ENCODE measurements at places on chromosomes 4 and X. TPM values are rescaled to one million over a fixed set of nuclear protein-coding genes. Genes with fewer than 3 reads are reported as not detected.

Gene NSUN7
- 26.5 TPM for total RNA-seq

Gene CTPS2
- 67.8 TPM for total RNA-seq

Gene KLHL15
- 25.8 TPM for total RNA-seq

Gene HPGDS
- total RNA-seq: 0.21 TPM

Gene CLNK
- total RNA-seq: not detected

Gene NXF2B
- total RNA-seq: 0.11 TPM

Gene CXCR3
- not detected for total RNA-seq

Gene NAP1L3
- 41.3 TPM for total RNA-seq

Gene ANOS1
- 70.8 TPM for total RNA-seq

Gene CTAG2
- not detected for total RNA-seq

Gene CLCN4
- 4.3 TPM for total RNA-seq

- DNase-seq: peak; percentile 75
Observed at GRCh38 chr4:2954358-2955185, 8.6 kb downstream of the NOP14 start.

DNA sequence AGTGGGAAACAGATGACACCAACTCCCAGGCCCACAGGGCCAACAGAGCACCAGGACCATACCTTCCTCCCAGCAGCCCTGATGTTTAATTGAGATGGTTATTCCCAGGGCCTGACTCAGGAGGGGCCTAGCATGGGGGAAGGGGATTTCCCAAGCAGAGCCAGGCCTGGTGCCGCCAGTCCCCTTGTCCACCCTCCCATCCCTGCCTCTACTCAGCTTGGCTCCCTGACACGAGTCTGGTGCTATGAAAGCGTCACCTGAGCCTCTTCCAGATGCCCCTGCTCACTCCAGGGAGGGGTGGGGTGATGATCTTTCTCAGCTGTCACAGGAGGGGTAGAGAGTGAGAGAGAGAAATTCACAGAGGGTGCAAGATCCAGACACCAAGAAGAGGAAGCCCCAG is 72.7 kb downstream of the EFNB1 start:
- DNase-seq: no peak

- DNase-seq: no peak
Observed at GRCh38 chr4:87227751-87228151, 7.3 kb upstream of the KLHL8 start.

- no peak for DNase-seq
Observed at GRCh38 chr4:19924761-19925160, 326.9 kb upstream of the SLIT2 start.

DNA sequence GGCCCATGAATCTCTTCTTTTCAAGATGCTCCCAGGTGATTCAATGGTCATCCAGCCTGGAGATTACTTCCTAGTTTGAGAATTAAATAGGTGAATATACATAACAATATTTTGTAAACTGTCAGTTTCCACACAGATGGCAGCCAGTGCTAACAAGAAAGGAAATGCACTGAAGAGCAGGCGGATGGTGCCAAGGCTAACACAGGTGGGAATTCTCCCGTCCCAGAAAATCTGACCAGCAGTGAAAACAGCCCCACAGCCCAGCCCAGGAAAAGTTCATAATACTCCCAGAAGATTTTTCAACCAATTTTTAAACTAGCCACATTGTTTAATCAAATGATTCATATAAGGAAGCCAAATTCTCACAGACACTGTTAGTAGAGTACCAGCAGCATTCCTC is 387.2 kb upstream of the GATB start:
- no peak for DNase-seq

GRCh38 chr4:152831416-152831815 is 51.7 kb downstream of the ARFIP1 start:
- no peak for DNase-seq

DNA sequence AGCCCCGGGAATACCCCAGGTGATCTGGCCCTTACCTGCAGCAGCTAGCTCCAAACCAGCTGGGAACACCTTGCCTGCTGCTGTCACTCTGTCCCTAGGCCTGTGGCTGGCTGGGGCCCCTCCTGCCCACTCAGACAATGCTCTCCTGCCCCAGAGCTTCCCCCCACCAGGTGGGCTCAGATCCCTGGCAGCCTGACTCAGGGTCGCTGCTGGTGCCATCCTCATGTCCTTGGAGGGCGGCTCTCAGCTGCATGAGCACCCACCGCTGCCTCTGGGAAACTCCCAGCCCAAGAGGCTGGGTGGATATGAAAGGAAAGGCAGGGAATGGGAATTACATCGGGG is 15.8 kb downstream of the C4orf50 start:
- DNase-seq: no peak

GRCh38 chr4:120051253-120051652 is 15.4 kb downstream of the MAD2L1 start:
- no peak for DNase-seq

- DNase-seq: no peak
Observed at GRCh38 chrX:115047181-115047580, 29.8 kb upstream of the IL13RA2 start.

GRCh38 chrX:112827292-112827903 is 13.2 kb downstream of the AMOT start:
- DNase-seq: no peak

- DNase-seq: no peak
Observed at GRCh38 chrX:16251782-16252181, 84.5 kb downstream of the MAGEB17 start.

DNA sequence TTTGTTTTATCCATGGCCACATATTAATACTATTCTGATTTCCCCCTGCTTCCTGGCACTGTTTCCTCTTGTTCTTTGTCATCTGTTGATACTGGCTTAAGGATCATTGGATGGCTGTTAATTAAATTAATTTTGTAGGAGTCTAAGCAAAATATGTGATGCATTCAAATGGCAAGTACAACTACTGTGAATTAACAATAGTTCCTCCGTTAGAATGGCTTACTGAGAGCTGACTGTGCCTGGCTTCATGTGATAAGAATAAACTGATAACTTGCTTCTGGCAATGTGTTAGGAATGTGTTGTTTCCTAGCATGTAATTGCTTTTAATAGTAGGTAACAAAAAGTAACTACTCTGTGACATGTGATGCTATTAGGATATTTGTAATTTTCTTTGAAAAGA is 98.5 kb downstream of the RPA4 start:
- no peak for DNase-seq

- no peak for DNase-seq
Observed at GRCh38 chr4:13261486-13262257, 222.5 kb downstream of the RAB28 start.

DNA sequence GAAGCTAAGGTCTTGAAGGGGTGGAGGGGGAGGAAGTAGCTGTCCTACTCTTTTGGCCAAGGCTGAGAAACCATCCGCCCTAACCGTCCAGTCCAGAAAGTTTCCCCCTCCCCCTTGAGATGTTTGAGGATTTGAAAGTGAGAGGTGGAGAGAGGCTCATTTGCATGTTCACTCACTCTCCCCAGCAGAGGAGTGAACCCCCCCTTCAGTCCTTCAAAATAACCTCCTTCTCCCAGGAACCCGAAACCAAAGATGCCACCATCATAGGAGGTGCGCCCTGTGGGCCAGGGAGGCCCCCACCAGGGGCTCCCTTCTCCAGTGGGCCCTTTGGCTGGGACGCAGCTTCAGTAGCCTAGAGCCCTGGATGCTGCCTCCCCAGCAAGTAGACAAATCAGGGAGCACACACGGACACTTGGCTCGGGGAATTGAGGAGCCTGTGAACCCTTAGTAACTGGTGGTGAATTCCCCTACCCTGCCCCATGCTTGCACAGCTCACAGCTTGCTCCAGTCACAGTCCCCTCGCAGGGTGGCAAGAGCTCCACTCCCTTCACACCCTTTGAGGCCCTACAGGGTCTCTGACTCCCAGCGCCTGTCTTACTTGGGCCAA is 25.6 kb downstream of the ELF4 start:
- peak; percentile 49 for DNase-seq

DNA sequence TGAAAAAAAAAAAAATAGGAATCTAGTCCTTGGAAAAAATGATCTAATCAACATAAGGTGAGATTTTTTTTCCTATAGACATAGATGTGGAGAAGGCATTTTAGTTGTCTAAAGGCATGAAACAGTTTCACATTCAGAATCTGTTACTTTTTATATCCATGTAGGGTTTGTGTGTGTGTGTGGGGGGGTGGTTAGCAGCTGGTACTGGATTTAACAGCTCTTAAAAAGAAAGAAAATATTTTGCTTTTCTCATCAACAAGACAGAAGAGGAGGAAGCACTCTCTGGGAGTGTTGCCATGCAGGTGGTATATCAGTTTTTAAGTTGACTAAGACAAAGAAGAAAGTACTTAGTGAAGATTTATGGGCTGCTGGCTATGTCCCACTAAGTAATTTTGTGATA is 122.3 kb downstream of the VCX3B start:
- DNase-seq: no peak

DNA sequence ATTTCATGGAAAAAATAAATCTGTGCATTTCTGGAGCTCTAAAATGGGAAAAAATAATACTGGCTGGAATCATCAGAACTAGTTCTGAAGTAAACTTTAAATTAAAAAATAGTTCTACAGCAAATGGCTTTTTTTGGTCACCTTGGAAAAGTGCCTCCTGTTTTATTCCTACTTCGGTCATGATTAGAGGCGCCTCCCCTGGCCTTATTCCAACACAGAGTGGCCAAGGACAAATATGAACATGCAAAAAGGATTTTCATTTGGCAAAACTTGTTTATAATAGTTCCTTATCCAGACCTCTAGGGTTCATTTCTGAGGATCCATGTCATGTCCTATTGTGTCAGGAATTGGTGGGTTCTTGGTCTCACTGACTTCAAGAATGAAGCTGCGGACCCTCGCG is 11.1 kb upstream of the KLF8 start:
- DNase-seq: no peak

GRCh38 chr4:89836897-89837384 is at the start of gene SNCA:
Gene SNCA (minus strand): TSS chr4:89837161. CDS start chr4:89835667, 1,494 bp downstream.
- peak; percentile 83 for DNase-seq

GRCh38 chr4:6439120-6439762 is 33.2 kb downstream of the PPP2R2C start:
- no peak for DNase-seq

GRCh38 chr4:27278615-27279375 is 418.2 kb downstream of the STIM2 start:
- DNase-seq: peak; percentile 2

- no peak for DNase-seq
Observed at GRCh38 chr4:88159229-88159725, 838 bp upstream of the ABCG2 start.

DNA sequence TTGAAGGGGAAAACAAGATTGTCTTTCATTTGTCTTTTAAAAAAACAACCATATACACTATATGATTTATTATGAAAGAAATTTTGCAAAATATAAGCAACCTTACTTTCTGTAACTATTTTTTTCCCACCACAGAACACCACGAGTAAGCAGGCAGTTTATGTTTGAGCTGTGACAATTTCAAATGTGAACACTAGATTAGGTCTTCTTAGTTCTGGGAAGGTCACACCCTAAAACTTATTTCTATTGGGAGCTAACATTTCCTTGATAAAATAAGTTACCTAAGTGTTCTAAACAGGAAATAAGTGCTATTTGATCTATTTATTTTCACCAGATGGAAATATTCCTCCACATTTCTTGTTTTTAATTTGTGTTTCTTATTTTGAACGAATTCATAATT is 50.6 kb downstream of the PCDH7 start:
- no peak for DNase-seq

GRCh38 chr4:127809173-127809800 is 27.2 kb downstream of the HSPA4L start:
- DNase-seq: no peak

GRCh38 chr4:38785041-38785790 is 2.4 kb upstream of the TLR10 start:
- DNase-seq: no peak

- DNase-seq: no peak
Observed at GRCh38 chrX:56066016-56066415, 166.1 kb upstream of the KLF8 start.

- DNase-seq: no peak
Observed at GRCh38 chr4:157300701-157301100, 80.2 kb downstream of the GRIA2 start.

DNA sequence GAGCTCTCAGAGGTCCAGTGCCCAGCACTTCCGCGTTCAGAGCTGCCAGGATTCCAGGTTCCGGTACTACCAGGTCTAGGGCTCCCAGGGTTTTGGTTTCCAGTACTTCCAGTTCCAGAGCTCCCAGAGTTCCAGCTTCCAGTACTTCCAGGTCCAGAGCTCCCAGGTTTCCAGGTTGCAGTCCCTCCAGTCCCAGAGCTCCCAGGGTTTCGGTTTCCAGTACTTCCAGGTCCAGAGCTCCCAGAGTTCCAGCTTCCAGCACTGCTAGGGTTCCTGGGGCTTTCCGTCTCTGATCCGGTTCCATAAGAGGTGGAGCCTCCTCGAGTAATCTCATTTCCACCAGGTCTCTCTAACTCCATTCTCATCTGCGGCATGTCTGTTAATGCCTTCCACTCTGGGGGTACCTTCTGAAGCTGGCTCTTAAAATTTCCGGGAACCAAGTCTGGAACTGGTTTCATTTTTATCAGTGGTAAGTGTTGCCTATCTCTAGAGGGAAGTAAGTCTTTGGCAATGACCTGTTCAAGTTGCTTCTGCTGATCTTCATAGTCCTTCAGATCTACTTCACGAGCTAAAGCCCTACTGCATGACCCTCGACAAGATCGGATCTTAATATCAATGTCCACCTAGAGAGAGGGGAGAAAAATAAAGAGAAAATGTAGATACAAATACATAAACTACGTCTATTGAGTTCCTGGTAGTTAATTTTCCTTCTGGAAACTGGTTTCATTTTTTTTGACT is 4.1 kb downstream of the FGA start:
- no peak for DNase-seq

DNA sequence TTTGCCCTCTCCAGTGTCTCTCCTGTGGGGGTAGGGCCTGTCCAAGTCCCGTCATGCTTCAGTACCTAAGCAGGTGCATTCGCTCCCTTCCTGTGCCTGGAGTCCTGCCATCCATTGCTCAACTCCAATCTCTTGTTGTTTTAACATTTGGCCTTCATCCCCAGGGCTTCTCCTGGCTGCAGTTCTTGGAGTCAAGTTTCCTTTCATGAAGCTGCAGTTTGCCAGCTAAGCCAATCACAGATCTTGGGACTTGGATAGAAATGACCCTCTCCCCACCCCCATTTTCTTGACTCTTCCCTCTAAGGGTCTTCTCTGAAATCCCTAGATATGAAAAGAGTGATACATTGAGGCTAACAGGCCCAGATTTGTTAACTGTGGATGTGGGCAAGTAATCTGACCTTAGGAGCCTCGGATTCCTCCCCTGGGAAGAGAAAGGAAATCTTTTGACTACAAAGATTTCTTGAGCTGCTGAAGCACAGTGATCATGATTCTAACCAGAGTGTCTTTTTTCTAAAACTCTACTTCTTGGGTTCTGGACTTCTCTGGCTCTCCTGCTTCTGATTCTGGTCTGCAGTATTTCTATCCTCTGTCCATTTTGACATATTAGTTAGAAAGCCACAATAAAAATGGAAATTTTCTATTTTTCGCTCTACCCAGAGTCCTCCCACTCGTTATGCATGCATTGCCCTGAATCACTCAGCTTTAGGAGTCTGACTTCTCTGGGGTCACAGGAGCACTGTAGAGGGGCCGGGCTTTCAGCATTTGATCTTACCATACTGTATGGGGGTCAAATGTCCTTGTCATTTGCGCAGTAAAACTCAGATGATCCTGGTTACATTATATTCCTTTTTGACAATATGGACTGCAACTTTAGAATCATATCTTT is 61.0 kb downstream of the CHRNA9 start:
- peak; percentile 44 for DNase-seq
